ENCODE measurements at places on chromosomes 6 and 20.

GRCh38 chr6:46573140-46573539 is 79.5 kb downstream of the CYP39A1 start:
- no peak for DNase-seq

- no peak for DNase-seq
These were observed 39.8 kb upstream of the NAA20 start for GRCh38 chr20:19977373-19977770.

GRCh38 chr6:145045582-145045981 is 689.7 kb downstream of the EPM2A start:
- no peak for DNase-seq

DNA sequence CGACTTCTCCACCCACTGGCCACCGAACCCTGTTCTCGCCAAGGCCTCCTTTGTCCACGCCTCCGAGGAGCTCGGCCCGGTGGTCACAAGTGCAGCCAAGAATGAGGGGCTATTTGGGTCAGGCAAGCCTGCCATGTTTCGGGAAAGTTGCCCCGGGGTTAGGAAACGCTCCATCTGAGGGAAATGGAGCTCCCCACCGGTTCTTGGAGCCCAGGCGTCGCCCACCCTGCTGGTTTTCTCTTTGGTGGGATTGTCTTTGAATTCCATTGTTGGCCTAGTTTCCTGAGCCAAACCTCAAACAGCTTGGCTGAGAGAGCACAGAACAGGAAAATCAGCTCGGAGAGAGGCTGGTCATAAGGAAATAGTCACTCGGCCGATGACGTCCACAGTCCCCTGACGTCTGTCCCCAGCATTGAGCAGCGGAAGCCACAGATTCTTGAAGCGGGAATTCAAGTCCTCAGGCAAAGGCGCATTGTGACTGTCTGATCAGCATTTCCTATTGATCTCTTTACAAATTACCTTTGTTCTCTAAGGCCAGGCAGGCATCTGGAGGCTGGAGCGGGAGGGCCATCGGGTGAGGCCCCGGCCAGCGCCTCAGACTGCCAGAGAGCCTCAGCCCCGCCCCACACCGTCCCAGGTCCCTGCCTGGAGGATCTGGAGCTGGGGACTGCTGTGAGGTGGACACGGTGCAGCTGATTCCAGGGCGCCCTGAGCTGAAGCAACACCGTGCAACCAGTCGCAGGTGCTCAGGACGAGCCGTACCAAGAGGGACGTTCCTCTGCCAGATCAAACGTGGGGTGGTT is 138.6 kb downstream of the DLL1 start:
- DNase-seq = no peak

DNA sequence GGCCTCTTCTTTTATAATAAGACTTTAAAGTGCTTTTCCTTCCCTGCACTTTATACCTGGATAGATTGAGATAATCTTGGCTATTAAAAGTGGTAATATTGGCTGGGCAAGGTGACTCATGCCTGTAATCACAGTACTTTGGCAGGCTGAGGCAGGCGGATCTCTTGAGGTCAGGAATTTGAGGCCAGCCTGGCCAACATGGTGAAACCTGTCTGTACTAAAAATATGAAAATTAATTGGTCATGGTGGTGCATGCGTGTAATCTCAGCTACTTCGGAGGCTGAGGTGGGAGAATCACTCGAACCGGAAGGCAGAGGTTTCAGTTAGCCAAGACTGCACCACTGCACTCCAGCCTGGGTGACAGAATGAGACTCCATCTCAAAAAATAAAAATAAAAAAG is 197.1 kb upstream of the RGS17 start:
- no peak for DNase-seq

DNA sequence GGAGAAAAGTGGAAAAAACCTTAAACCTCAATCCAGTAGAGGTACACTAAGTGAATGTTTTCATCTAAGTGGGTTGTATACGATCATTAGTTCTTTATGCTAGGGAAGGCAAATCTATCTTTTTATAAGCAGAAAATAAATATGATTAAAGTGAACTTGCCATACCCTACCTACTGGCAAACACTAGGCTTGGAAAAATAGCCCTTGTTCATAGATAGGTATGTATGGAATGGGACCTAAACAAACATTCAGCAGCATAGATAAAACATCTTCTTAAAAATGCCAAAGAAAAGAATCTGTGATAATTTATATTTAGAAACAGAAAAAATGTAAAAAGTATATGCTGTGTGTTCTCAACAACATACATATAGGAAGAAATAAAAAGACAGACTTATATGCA is 18.8 kb downstream of the REV3L start:
- no peak for DNase-seq

DNA sequence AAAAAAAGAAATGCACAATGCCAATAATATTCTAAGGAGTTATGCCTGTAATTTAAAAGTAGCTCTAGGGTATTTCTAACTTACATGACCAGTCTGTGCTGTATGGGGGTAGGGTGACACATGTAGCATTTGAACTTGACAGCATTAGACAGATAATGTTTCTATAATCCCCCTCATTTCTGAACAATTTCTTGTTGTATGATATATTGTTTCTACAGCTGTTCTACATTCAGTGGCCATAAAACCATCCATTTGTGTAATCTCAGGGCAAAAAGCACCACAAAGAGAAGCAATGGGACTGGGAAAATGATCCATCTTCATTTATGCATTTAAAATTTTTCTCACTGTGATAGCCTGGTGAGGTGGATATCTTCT is 767.8 kb downstream of the TFAP2A start:
- no peak for DNase-seq

DNA sequence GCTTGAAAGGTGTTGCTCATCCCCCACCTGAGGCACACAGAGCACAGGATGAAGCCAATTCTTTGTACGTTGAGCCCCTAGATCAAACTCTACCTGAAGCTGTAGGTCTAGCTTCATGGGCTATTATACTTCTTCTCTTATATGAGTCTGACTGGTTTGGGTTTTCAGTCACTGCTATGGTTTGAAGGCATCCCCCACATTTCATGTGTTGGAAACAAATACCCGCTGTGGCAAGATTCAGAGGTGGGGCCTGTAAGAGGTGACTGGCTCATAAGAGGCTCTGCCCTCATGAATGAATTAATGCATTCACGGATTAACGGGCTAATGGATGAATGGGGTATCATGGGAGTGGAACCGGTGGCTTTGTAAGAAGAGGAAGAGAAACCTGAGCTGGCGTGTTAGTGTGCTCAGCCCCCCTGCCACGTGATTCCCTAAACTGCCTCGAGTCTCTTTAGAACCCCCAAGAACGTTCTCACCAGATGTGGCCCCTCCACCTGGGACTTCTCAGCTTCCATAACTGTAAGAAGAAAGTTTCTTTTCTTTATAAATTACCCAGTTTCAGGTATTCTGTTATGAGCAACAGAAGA is 39.2 kb downstream of the PREX1 start:
- DNase-seq = no peak

GRCh38 chr6:11566609-11567008 is 29.1 kb downstream of the TMEM170B start:
- no peak for DNase-seq

Data from hematopoietic multipotent progenitor cell treated with erythropoietin and hydrocortisone succinate and interleukin-3 and kit ligand, for 6 days (in vitro differentiated cells).